Right ventricle myocardium inferior (tissue), 1 donor: ENCODE measurements at places on chromosomes 6 and 20. TPM values are rescaled to one million over a fixed set of nuclear protein-coding genes. Genes with fewer than 3 reads are reported as not detected.
A peak's percentile ranks its signal among the peaks of the same experiment; 100 is the strongest.

Gene C6orf141
- total RNA-seq = not detected

Gene DBNDD2
- 364 TPM for total RNA-seq

- DNase-seq = no peak
Measured at GRCh38 chr6:11950109-11950508, 62.0 kb upstream of the HIVEP1 start.

DNA sequence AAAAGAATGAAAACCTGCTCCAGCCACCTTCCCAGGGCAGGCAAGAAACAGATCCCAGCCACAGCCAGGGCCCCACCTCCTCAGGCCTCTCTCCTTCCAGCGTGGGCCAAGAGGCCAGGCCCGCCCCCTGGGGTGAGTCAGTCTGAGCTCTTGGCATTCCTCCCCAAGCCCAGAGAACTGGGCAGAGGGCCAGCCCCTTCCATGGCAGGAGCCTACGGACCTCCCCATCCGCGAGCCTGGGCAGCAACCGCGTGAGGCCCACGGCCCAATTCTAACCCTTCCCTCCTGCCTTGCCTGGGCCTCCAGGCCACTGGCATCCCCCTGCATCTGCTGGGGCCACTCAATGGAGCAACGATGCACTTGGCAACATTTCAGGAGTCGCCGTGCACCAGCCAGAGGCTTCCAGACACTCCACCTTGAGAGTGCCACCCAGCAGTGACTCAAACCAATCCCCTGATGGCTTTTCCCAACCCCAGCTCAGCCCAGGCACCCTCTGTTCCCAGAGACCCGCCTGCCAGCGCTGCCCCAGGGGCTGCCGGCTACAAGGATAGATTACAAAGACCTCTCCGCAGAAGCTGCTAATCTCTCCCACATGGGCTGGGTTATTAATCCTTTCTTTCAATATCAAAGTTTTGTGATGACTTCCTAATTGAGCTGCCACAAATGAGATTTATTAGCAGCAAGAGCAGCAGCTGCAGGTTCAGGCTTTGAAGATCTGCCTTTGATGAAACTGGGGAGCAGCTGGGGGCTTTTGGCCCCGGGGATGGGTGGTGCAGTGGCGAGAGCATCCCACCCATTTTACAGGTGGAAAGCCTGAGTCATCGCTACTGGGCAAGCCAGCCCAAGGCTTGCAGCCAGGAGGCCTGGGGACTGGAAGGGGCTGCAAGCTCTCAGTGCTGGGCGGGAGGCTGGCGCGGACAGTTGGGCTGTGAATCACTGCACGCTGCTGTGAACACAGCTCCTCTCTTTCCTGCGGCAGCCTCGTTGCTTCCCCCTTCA, 85.7 kb downstream of the NFATC2 start:
- DNase-seq = peak; percentile 95

- no peak for DNase-seq
Measured at GRCh38 chr6:53058388-53059195, 6.6 kb upstream of the FBXO9 start.

- DNase-seq = no peak
Measured at GRCh38 chr20:41098703-41099250, 38.6 kb upstream of the PLCG1 start.

DNA sequence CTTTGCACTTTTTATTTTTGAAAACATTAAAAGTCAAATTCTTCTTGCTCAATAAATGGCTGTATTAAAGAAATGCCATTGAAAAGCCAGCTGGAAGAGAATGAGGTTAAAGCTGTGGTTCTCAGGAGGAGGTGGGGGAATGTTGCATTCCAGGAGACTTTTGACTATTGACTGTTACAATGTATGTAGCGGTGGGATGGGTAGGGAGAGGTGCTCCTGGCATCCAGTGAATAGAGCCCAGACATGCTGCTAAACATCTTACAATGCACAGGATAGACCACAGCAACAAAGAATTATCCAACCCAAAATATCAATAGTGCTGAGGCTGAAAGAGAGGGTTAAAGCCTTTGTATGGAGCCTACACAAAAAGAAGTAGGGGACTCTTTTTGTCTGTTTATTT, 295.9 kb downstream of the NKAIN2 start:
- no peak for DNase-seq

- DNase-seq = no peak
Measured at GRCh38 chr6:18464176-18464575, 77.0 kb downstream of the RNF144B start.

GRCh38 chr20:2729791-2730190, 37.2 kb downstream of the EBF4 start:
- DNase-seq = no peak

DNA sequence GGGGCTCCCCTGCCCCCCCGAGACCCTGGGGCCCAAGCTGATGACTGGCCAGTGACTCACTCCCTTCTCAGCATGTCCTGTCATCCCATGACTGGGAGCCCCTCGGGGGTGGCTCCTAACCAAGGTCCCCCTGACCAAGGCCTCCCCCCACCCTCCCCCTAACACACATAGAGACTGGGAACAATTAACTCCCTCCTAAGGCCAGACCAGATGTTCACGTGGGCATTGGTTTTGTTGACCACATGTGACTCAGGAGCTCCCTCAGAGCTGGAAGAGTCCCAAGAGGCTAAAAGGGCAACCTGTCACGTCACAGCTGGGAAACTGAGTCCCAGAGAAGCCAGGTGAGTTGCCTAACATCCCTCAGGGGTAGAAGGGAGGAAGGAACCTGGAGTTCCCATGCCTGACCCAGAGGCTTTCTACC, 10.6 kb upstream of the CCN5 start:
- DNase-seq = no peak

DNA sequence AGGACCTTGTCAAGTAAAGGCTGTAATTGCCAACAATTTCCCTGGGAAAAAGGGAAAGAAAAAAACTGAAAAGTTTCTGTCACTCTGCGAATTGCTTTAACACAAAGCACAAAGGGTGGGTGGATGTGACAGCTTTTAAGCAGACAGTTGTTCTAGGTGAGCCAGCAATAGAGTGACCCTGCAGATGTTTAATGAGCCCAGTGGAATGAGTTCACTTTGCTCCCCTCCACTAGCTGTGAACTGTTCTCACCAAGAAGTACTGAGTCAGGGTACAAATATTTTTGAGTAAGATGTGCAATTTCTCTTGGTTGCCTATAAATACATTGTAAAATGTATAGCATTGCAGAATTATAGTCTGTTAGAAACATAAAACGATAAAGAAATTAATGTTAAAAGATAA, 26.2 kb upstream of the LRRC1 start:
- no peak for DNase-seq
